HS-5 (cell line): ENCODE measurements at places on chromosomes 2 and 18.

- no peak for DNase-seq
Measured at GRCh38 chr2:153635494-153635893, 156.9 kb upstream of the RPRM start.

DNA sequence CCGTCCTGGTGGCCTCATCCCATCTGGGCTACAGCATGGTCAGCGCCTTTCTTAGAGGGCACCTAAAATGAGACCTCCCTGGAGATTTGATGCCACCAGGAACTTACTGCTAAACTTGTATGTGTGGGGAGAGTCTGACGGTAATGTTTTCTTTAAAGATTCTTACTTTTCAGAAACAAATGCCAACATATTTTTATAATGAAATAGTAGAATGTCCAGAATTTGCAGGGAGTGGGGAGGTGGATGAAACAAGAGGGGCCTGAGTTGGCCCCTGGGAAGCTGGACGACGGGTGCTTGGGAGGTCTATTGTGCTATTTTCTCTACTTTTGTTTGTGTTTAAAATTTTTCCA is 118.8 kb upstream of the CTDP1 start:
- no peak for DNase-seq

DNA sequence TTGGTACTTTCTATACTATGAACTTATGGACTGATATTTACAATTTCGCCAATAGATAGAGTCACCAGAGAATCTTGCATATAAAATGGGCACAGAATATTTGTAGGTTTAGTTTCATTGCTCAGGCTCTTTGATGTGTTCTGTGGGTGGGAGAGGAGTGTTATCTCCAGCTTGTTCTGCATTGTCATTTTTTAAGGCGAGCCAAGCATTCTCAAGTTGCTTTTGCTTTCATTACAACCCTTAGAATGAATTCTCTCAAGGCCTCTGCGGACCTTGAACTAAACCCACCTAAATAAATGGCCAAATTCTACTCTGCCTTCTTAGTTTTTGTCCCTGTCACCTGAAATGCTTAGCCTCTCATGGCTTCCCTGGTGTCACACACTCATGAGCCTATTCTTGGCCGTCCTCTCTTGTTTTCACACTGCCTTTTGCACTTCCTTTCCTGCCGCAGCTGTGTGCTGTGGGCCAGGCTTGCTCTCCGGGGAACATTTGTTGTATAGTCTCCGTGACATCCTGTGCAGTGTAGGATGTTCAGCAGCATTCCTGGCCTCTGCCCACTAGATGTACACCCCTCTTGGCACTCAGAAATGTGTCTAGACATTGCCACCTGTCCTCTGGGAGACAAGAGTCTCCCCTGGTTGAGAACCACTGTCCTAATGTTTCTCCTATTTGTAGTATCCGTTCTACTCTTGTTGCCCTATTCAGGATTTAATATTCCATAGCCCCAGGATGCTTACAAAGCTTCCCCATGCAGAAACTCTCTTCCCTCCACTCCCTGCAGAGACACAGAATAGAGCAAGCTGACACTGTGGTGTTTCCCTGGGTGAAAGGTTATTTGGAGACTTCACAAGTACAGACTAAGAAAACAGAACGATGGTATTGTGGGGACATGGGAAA is 255.6 kb downstream of the PTPRM start:
- DNase-seq, result no peak

DNA sequence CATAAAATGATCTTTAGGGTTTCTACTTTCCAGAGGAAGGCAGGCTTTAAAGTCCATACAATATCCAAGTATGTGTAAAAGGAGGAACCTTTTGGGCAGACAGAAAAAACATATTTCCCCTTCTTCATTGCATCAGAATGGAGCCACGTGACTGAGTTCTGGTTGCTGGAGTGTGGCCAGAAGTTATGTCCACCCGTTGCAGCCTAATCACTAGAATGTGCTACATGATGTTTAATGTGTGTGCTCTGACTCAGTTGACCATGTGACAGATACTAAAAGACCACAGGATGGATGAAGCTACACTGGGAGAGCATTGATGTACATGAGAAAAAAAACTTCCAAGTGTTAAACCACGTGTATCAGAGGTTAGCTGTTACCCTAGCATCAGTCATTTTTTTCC is 460.9 kb downstream of the RIT2 start:
- no peak for DNase-seq

DNA sequence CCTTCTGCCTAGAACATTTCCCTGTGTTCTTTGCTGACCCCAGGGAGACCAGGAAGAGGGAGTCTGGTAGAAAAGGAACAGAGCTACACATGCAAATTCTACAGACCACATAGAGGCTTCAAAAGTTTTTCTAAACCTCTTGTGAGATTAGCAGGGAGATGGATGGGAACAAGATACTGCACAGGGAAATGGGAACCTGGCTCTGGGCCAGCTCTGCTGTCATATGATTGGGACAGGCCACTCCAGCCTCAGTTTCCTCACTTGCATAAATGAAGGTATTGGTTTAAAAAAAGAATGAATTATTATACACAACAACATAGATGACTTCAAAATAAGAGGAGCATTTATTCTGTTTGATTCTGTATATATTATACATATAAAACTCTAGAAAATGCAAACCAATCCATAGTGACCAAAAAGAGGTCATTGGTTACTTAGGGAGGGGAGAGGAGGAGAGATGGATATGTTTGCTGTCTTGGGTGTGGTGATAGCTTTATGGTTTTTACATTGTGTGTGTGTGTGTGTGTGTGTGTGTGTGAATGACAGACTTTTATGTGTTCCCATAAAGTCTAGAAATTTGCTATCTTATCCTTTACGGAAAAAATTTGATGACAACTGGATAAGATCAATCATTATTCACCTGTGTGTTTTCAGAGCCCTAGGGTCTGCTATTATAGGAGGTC is 115.5 kb downstream of the MGAT5 start:
- DNase-seq, result no peak

DNA sequence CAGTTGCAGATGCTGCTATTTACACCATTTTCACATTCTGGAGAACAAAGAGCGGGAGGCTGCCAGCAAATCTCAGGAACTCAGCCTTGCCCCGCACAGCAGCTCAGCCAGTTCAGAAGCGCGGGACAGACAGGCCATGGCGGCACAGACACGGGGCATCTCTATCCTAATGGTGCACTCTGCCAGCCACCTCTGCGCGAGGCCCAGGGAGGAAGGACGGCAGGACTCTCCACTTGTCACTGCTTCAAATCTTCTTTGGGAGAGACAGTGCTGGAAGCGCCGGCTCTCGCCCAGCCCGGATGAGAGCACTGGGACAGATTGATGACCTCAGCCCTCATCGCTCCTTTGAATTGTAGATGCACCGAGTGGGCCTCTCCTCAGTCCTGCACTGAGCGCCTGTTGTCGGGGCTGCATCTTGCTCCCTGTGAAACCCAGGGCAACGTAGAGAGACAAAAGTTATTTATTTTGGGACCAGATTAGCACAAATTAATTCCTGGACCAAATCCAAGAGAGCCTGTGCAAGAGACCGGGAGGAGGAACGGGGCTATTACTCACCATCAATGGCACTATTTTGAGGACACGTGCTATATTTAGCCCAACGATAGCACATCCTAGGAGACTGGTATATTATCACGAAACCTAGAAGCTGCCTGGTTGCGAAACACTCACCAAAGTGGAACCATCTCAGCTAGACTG is 211.4 kb upstream of the SMIM21 start:
- no peak for DNase-seq

- DNase-seq, result no peak
Measured at GRCh38 chr2:44116319-44116718, 52.4 kb upstream of the PPM1B start.

- DNase-seq, result no peak
Measured at GRCh38 chr2:159728629-159729028, 16.3 kb downstream of the MARCHF7 start.

- no peak for DNase-seq
Measured at GRCh38 chr2:25692143-25692542, 18.8 kb upstream of the DTNB start.

- peak; percentile 78 for DNase-seq
Measured at GRCh38 chr2:100757621-100758394, 62.1 kb upstream of the NPAS2 start.

- no peak for DNase-seq
Measured at GRCh38 chr18:23468753-23469459, 15.8 kb downstream of the RIOK3 start.
